ENCODE measurements at places on chromosomes 2 and 18.

- DNase-seq = no peak
Observed at GRCh38 chr2:106789185-106789584, 96.8 kb downstream of the ST6GAL2 start.

DNA sequence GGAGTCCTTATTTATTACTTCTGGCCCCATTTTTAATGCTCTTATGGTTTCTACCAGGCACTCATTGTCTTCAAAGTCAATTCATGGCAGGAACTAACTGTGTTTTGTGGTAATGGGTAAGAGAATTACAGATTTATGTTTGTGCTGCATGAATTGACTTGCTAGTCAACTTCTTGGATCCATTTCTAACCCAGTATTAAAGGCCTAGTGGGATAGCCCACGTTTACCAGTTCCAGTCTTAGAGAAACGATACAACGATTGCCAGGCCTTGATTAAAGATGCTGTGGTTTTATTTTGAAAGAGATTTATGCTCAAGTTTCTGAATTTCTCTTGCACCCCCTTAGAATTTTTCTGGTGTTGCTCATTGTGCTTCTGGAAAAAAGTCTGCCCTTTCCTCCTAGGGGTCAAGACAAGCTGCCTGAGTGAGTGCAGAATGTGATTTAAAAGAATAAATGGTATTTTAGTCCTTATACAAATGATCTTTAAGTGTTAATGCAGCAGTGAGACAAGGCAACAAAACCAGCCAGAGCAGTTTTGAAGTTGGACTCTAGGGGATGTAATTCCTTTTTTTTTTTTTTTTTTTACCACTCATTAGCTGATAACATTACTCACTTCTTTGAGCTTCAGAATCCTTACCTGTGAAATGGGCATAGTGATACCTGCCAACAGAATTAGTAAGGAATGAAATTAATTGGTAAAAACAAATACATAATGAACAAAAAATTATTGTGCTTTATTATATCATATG is 101.5 kb downstream of the ARHGAP15 start:
- DNase-seq = no peak

GRCh38 chr2:96699621-96700020 is 40.2 kb downstream of the LMAN2L start:
- no peak for DNase-seq

DNA sequence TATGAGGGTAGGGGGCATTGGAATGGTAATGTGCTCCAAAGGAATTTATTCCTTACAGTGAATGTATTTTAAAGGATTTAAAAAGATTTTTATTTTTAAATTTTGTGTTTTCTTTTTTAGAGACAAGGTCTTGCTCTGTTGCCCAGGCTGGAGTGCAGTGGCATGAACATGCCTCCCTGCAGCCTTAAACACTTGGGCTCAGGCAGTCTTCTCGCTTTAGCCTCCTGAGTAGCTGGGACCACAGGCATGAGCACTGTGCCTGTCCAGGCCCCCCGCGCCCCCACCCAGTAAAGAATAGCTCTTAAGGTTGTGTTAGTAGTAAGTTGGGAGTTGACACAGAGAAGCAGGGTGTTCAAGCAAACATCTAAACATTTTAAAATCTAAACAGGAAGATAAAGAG is 36.6 kb downstream of the PHLPP1 start:
- no peak for DNase-seq

- DNase-seq = no peak
Observed at GRCh38 chr18:47250391-47251046, 941 bp downstream of the SKOR2 start.

DNA sequence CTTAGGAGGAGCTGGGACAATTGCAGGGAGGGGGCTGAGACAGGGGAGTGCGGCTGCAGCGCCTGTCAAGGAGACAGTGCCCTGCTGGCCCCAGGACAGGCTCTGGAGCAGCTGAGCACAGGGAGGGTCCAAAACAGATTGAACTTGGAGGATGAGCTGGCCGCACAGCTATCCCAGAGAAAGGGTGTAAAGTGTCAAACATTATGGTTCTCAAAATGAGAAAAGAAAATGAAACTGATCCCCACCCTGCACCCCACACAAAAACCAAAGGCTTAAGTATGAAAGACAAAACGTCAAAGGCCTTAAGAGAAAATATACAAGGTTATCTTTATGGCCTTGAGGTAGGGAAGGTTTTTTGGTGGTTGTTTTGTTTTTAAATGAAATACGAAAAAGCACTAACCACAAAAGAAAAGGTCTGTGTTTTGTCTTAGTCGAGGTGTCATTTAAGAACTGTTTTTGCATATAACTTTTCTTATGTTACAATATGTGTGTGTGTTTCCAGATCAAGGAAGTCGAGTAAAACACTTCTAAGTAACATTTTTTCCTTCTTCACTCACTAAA is 111.8 kb downstream of the HDAC4 start:
- no peak for DNase-seq

DNA sequence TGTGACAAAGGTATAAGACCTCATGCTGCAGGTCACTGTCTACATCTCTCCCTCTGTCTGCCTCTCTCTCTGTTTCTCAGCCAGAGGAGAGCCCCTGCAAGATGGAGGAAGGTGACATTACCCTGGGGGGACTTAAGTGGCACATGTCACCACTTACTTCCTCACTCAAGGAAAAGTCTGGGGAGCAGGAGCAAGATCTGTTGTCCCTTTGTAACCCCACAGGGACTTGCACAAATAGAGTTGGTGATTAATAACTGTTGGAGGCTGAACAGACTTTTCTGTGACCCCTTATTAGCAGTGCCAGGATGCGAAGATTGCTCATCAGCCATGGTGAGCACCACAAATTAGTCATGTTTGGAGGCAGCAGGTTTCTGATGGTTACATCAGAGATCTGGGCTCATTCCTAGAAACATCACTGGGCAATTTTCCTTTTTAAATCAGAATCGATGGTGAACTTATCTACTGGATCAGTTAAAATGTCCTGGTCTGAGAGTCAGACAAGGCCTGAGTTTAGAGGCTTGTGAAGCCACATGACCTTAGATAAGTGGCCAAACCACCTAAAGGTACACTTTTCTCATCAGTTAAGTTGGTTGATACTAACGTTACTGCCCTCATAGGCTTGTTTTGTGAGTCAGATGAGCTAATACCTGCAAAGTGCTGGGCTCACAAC is 81.2 kb upstream of the LTBP1 start:
- DNase-seq = no peak

- no peak for DNase-seq
Observed at GRCh38 chr2:71898851-71899681, 248.6 kb downstream of the CYP26B1 start.

DNA sequence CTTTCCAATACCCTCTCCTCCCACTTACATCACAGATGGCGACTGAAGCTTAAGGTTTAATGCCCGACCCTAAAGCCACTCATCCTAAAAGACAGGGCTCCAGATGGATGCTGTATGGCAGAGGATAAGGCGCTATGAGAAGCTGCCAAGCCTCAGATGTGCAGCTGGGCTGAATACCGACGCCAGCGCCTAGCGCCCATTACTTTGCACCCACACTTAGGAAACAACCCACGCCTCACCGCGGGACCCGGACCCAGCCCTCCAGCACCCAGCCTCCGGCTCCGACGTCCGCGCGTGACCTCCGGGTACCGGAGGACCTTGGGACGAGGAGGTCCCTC is 335 bp downstream of the TRAK2 start:
- no peak for DNase-seq

DNA sequence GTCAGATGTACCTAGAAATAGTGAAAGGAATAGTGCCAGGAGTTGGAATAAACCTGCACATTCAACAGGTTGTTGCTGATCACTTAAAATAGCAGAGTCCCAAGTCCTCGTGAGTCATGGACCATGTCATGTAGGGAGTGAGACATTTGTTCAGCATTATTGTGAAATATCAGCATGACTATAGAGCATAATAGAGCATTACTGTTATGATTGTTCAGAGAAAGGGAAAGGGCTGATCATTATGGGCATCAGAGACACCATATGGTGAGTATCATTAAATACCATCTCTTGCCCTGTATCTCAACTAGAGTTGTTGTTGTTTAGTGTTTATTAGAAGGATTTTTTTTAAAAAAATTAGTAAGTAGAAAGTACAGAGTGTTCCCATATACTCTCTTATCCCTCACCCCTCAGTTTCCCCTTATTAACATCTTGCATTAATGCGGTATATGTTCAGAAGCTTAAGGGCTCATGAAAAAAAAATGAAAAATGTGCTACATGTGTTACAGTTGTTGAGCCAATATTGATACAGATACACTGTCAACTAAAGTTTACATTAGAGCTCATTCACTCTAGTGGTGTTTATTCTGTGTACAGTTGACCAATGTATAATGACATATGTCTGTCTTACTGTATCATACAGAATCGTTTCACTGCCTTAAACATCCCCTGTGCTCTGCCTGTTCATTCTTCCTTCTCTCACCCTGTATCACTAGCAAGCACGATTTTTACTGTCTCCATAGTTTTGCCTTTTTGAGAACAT is 5.7 kb downstream of the ELAC1 start:
- no peak for DNase-seq

DNA sequence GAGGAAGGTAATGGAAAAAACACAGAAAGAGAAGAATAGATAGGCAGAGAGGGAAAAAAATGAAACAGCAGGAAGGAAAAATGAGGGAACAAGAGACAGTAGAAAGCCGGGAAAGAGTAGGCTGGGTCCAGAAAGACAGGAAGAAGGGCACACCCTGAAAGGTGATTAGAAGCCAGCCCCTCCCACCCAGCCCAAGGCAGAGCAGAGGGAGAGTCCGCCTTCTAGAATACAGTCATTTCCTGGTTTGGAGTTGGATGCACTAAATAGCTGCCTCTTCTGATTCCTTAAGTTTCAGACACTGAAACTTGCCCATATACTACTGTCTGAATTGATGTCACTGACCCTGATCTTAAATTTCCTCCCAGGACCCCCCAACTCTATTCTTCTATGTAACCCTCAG is 17.9 kb upstream of the DSG3 start:
- DNase-seq = no peak

GRCh38 chr2:8575038-8575833 is 106.6 kb upstream of the ID2 start:
- peak; percentile 35 for DNase-seq

DNA sequence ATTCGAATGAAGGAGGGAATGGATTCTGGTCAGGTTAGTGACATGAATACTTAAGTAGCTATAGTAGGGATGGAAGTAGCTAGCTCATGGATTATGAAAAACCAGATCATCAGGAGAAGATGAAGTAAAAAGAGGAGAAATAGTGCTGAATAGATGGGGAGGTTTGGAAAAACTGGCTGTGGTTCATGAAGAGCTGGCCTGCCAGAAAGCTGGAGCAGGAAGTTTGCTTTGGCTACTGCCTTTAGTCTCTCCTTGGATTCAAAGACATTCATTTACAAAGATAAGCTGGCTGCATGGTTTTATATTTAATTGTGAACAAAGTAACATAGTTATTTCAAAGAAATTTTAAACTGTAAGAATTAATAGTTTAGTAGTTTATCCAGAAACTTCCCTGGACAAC is 567.0 kb downstream of the RIT2 start:
- DNase-seq = no peak

GRCh38 chr18:5622905-5623304 is 79.1 kb upstream of the EPB41L3 start:
- no peak for DNase-seq

GRCh38 chr2:26757873-26758789 is 6.0 kb upstream of the SLC35F6 start:
- no peak for DNase-seq

GRCh38 chr2:226932443-226932842 is 96.6 kb downstream of the RHBDD1 start:
- no peak for DNase-seq

DNA sequence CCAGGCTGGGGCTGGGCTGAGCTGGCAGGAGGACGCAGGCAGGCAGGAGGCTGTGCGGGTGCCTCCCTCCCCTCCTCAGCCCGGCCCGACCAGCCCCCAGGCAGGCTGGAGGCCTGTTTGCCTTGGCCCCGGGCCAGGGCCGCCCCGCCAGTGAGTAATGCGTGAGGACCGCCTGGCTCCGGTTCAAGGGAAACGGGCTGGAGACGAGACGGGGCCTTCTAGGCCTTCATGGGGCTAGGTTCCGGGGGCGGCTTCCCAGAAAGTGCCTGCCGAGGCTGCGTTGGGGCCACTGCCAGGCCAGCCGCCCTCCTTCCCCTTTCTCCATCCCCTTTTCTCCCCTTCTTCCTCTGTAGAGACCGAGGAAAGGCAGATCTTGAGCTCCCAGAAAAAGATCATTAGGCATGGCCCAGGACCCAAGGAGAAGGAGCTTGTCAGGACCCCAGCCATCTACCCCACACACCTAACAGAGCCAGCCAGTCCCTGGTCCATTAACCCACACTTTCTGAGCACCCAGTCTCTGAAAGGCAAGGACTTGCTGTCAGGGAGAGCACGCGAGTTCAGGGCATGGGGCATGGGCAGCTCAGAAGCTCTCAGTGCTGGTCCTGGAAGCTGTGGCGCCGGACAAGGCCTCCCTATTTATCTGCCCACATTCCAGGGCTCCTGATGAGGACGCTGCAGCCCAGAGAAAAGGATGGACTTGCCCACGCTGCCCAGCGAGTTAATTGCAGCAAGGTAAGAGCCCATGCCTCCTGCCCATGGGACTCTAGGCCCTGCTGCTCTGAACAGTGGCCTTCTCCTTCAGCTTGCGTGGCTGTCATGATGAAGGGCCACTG is 48.5 kb downstream of the SMAD7 start:
- DNase-seq = no peak

- DNase-seq = no peak
Observed at GRCh38 chr18:63975628-63976027, 5.7 kb downstream of the SERPINB8 start.

DNA sequence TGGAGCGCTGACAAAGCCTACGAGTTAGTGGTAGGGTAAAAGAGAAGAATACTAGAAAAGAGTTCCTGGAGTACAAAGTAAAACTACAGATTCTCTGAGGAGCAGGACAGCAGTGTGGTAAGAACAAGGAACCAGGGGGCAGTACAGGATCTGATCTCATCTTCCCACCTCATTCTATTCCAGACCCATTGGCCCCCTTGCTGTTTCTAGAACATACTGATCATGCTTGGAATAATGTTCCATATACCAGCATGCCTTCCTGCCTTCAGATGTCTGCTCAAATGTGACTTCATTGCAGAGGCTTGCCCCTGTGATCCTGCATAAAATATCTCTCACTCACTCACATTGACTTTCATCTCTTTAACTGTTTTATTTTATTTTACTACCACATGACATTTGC is 19.3 kb downstream of the MSGN1 start:
- DNase-seq = no peak

Data from stimulated activated CD8-positive, alpha-beta memory T cell treated with anti-CD3 and anti-CD28 coated beads, Interleukin-12 subunit alpha, Interleukin-12 subunit beta, amount 100 ng/mL, for 4 hours (primary cell).